Skeletal muscle cell (primary cell): ENCODE measurements at places on chromosomes 5 and 9.

- no peak for DNase-seq
Measured at GRCh38 chr5:139105621-139106071, 92.5 kb downstream of the SIL1 start.

- DNase-seq = no peak
Measured at GRCh38 chr5:415928-416635, 26.9 kb upstream of the EXOC3 start.

GRCh38 chr9:33818167-33818846, 1.3 kb downstream of the UBE2R2 start:
- DNase-seq = no peak

GRCh38 chr5:57719216-57719615, 236.6 kb upstream of the ACTBL2 start:
- no peak for DNase-seq

DNA sequence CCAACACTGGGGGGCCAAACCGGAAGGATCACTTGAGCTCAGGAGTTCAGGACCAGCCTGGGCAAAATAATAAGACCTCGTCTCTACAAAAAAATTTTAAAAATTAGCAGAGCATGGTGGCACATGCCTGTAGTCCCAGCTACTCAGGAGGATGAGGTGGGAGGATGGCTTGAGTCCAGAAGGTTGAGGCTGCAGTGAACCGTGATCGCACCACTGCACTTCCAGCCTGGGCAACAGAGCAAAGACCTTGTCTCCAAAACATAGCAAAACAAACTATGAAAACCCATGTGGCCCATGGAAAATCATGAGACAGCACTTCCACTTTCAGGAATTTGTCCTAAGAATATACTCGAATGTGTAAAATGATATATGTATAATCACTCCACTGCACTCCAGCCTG, 6.1 kb downstream of the SETX start:
- no peak for DNase-seq

DNA sequence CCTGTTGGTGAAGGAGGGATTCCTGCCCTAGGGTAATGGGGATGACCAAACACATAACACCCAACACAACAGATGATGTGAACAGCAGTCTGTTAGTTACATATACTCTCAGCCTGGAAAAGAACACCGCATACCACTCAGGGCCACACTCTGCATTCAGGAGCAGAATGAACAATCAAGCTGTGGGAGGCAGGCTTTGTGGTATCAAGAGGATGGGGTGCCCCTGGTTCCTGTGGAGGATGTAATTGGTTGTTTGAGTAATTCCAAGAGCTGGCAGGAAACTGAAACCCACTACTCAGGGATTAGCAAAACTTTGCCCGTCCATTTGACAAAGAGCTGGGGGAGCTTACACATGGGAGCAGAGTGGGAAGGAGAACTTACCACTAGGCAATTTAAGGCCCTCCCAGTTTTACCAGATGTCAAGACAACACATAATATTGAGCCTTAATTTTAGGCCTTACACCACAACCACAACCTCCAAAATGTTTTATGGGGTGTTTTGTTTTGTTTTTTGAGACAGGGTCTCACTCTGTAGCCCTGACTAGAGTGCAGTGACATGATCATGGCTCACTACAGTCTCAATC, 15.6 kb upstream of the PRKAA1 start:
- DNase-seq = no peak

DNA sequence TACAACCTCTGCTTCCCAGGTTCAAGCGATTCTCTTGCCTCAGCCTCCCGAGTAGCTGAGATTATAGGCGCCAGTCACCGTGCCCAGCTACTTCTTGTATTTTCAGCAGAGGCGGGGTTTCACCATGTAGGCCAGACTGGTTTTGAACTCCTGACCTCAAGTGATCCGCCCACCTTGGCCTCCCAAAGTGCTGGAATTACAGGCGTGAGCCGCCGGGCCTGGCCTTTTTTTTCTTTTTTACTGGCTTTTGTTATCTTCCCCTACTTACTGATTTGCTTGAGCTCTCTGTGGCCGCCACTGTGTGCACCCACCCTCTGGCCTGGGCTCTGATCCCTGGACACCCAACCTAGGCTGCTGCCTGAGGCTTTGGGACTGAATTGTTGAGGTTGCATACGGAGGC, 60.3 kb downstream of the ANKRD33B start:
- no peak for DNase-seq

DNA sequence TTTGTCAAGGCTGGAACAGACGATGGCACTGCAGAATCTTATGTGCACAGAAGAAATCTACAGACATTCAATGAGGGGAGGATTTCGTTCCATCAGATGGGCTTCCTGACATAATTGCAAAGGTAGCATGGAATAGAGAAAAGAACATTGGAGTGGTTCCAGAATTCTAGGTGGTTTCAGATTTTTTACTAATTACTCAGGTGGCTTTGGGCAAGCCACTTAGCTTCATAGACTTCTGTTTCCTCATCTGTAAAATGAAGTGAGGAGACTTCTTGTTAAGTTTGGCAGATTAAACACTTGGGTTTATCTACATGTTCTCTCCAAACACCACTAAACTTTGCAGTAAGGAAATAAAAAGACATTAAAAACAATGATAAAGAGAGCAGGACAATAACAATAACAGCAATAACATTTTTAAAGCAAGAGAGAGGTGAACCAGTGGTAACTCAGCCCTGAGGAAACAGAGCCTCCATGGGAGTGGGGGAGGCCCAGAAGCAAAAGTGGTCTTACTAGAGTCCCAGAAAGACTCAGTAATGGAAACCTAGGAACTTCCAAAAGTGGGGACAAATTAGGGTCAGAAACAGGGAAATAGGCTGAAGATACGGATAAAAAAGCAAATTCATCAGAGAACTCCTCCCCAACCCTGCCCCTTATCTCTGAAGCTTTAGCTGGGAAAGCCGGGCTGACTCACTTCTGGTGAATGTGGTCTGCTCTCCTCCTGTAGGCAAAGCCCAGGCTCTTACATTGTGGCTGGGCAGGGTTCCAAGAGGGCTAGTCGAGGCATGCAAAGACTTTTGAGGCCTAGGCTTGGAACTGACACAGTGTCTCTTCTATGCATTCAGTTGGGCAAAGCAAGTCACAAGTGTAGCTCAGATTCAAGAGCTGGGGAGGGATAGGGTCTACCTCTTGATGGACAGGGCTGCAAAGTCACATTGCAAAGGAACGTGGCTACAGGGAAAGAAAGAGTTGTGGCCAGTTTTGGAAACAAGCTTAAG, 11.8 kb upstream of the ACTBL2 start:
- peak; percentile 90 for DNase-seq

- no peak for DNase-seq
Measured at GRCh38 chr5:108339220-108339619, 42.7 kb downstream of the FBXL17 start.

DNA sequence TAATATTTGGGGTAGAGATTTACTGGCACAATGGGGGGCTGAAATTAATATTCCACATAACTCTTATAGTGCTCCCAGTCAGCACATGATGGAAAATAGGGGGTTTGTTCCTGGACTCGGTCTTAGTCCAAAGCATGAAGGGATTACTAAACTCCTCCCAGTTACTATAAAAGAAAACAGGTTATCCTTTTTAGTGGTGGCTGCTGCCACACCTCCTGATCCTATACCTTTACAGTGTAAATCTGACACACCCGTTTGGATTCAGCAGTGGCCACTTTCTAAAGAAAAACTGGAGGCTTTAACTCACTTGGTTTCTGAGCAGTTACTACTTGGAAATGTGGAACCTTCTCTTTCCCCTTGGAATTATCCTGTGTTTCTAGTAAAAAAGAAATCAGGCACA, 572.9 kb upstream of the PTGER4 start:
- DNase-seq = no peak

DNA sequence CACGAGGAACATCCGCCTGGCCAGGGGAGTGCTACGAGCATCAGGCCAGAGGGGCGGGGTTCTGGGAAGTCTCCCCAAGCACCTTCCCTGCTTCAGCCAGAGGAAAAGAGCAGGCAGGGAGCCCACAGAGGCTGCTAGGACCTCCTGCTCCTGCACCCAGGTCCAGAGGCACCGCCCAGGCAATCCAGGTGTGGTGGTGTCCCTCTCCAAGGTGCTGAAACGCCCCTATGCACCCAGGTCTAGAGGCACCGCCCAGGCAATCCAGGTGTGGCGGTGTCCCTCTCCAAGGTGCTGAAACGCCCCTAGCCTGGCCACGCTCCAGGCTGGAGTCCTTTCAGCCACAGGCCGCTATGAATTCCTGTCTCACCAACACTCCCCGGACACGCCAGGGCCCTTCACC, 10.7 kb upstream of the UBAC1 start:
- DNase-seq = no peak

DNA sequence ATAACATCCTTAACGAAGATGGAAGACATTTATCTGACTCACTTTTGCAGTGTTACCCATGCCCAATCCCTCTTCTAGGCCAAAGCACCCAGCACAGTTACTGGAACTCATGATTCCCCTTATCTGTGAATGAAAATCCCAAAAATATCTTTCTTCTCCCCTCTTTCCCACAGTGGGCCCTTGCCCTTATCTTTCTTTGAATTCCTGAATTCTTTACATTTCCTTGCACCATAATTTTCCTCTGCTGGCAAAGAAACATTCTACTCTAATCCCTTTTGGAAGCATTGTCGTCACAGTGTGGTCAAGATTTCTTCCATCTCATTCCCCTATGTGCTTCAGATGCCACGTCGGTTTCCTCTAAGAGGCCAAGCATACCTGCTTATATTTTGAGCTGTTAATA, 135.9 kb upstream of the LIFR start:
- DNase-seq = no peak

- DNase-seq = no peak
Measured at GRCh38 chr9:28770827-28771226, 1197.5 kb upstream of the C9orf72 start.

- DNase-seq = no peak
Measured at GRCh38 chr9:18824095-18824666, 208.8 kb downstream of the SAXO1 start.

DNA sequence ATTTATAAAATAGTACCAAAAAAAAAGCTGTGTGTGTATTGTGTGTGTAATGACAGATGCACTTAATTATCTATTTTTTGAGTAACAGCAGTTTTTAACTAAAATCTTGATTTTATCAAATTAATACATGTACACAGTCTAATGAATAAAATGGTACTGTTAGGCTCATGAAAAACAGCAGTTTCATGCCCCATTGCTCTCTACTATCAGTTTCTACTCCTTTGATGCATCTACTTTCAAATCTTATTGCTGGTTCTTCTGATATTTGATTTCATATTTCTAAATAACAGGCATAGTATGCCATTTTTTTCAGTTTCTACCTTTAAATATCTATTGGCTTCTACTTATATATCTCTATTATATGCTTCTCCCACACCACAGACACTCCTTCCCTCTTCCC, 117.4 kb downstream of the CCDC171 start:
- no peak for DNase-seq

- no peak for DNase-seq
Measured at GRCh38 chr5:175484829-175485228, 6.5 kb downstream of the SFXN1 start.

DNA sequence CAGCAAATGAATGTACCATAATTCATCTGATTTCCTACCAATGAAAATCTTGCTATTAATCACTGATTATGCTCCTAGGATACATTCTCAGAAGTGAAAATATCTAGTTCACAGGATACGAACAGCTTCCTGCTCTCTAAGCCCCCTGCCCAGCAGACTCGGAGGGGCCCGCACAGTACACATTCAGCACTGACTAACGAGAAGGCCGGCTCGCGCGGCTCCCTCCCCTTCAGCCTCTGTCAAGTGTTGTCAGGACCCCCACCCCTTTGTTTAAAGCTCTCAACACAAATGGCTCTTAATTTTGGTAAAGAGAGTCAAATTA, 82.0 kb downstream of the PRRT1B start:
- no peak for DNase-seq

- no peak for DNase-seq
Measured at GRCh38 chr5:178849316-178849715, 10.4 kb upstream of the ZNF354B start.

DNA sequence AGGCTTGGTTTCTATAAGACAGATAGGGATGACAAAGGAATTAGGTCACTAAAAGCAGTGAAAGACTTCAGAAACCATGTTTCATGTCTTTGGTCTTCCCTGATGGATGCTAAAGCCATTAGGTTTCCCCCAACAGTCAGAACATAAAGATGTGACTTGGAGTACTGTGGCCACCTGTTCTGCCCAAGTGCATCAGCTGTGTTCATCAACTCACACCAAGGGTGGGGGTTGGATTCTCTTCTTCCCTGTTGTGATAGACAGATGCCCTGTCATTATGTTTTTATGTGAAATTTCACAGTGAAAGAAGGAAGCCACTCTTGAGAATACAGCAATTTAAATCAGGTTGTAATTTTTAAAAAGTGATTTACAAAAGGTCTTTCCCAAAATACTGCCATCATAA, 196.8 kb downstream of the SH3GL2 start:
- DNase-seq = no peak

DNA sequence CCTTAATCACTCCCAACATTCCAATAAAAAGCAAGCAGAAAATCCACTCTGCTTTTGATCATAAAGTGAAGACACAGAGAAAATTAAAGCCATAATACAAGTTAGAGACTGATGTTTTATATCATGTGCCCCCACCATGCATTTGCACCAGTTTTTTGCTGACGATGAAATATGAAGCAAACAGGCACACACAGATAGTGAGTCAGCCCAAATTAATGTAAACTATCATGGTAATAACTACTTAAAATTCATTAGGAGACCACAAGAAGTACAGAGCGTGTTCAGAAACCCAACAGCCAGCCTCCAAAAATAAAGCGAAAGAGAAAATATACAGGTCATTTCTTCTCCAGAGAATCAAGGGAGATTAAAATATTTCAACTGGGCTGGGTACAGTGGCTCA, 46.4 kb upstream of the KDM4C start:
- no peak for DNase-seq

DNA sequence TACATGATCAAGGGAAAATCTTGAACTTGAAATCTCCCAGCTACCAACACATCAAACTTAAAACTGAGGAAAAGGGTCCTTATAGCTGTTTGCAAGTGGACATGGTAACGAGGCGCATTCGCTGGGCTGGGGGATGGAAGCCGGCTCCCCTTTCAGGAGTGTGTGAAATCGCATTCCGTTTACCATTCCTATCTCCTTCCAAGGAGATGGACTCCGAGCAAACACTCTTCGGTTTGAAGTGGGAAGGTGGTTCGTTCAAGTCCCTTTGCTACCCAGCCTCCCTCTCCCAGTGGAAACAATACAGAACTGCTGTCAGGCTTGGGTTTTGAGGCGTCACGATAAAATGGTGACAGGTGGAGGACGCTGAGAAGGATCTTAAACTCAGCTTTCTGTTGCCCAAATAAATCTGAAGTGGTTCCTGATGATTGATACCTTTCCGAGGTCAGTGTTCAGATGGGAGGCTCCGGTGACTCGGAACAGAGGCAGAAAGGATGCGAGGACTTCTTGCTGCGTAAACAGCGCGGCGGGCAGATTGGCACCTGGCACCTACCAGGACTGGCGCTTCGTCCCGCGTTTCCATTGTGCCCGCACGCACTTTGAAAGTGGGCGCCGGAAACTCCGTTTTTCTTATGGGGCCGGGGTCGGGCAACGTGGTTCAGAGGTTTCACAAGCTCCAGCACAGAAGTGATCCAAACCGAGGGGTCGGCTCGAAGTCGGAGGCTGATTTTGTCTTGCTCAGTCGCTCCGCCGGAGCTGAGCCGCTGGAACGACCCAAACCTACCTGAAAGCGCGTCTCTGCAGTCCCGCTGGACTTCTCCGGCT, 7.0 kb downstream of the MSX2 start:
- DNase-seq = no peak

- DNase-seq = no peak
Measured at GRCh38 chr5:75523275-75523674, 11.6 kb downstream of the POLK start.

- DNase-seq = no peak
Measured at GRCh38 chr5:99068944-99069650, 140.3 kb upstream of the CHD1 start.
